ENCODE measurements at places on chromosomes 16 and 17.

DNA sequence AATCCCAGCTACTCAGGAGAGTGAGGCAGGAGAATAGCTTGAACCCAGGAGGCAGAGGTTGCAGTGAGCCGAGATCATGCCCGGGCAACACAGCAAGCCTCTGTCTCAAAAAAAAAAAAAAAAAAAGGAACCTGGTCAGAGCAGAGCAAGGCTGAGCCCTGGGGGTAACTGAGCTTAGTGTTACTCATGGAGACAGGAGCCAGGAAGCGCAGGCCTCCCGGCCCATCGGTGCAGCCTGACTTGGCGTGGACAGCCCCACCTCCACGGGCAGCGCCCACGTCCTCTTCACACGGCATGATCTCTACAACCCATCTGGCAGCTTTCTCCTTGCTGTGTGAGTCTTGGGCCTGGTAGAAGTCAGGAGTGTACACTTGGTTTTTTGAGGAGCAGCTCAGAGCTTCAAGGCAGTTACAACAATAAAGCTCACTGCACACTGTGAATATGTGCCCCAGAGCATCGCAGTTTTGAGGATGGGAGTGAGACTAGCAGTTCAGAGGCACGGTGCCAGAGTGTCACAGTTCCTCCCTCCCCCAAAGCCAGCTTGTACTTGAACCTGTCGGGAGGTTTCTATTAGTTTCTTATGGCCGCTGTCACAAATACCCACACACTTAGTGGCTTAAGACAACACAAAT is 129.9 kb downstream of the RAP1GAP2 start:
- no peak for DNase-seq

- no peak for DNase-seq
These were observed 52.5 kb downstream of the RTN4RL1 start for GRCh38 chr17:1972487-1973160.

DNA sequence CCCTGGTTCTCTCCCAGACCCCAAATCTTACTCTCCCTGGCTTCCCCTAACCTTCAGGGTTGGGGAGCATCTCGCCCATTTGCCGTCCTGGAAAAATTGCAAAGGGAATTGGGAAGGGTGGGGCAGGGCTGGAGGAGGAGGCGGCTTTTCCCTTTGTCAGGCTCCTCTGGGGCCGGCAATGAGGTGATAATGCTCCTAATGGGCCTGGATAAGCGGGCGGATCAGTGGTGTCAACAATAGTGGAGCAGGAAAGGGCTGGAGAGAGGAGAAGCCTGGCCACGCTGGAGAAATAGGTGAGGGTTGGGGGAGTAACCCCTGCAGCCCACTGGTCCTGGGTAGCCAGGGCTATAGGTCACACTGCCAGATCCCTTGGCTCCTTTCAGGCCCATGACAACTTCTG is 12.3 kb downstream of the SCN4A start:
- no peak for DNase-seq

DNA sequence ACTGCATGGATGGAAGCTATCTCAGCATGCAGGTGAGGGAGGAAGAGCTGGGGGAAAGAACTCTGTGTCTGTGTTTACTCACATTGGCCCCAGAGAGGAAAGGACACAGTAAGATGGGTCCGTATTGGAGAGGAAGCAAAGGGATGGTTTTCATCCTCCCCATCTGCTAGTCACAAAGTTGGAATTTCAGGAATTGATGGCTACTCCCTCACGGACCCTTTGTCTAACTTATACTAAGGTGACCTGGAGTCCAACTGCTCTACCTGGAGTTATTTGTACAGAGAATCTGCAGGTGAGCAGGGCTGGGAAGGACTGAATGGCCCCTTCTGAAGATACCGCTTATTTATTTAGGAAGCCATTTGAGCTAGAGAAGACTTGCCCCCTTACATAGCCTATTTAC is 55.1 kb downstream of the WNT3 start:
- DNase-seq, result no peak

- DNase-seq, result no peak
These were observed 1.5 kb downstream of the LIMD2 start for GRCh38 chr17:63698381-63698885.

GRCh38 chr16:63806794-63807506 is 1314.9 kb downstream of the CDH11 start:
- DNase-seq, result peak; percentile 0

DNA sequence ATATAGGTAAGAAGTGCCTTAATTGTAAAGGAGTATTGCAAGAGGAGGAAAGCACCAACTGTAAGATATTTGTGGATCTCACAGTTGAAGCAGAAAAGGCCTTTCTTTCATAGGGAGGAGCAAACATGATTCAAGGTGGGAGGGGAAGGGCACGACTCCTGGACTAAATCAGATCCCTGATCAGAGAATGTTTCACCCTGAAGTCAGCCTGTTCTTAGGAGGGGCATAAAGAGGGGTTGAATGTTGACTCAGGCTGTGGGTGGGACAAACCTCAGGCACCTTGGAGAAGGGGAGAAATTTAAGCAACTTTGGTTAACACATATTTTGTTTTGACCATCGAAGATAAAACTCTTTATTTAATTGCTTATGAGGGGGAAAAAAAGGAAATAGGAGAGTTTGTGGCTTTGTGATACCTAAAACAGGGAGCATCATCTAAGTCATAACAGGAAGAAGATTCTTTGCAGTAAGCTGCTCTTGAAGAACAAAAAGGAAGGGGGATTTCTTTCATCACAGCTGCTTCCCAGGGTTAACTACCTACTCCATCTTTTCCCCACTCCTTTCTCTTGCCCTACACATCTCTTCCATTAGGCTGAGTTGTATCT is 158.6 kb upstream of the ZNF267 start:
- DNase-seq, result no peak

- no peak for DNase-seq
These were observed 12.3 kb upstream of the CDH1 start for GRCh38 chr16:68724797-68725196.

- DNase-seq, result no peak
These were observed 296.2 kb upstream of the CDH5 start for GRCh38 chr16:66070140-66070917.

DNA sequence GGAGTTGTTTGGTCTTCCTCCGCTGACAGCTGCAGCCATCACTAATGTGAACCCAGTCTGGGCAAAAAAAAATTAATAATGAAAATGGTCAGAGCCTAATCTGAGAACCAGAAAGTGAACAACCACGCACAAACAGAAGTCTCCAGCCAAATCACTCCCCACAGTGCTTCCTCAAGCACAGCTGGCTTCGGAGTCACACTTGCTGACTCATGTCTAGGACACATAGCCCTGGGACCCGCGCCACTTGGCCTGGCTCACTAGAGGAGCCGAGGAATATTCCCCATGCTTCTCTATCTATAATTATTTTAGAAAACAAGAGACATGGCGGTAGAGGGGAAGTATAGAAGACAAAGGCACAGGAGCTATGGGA is 109.1 kb downstream of the ZFHX3 start:
- DNase-seq, result no peak

- no peak for DNase-seq
These were observed 528.1 kb upstream of the CDH8 start for GRCh38 chr16:62564291-62564690.

GRCh38 chr16:71826533-71827017 is 17.9 kb upstream of the AP1G1 start:
- DNase-seq, result no peak

- DNase-seq, result peak; percentile 80
These were observed 697 bp downstream of the CTF1 start for GRCh38 chr16:30896889-30897733.

- DNase-seq, result no peak
These were observed 89.7 kb downstream of the MAF start for GRCh38 chr16:79510879-79511278.

- DNase-seq, result no peak
These were observed 4.1 kb downstream of the SRSF1 start for GRCh38 chr17:58002973-58003372.

DNA sequence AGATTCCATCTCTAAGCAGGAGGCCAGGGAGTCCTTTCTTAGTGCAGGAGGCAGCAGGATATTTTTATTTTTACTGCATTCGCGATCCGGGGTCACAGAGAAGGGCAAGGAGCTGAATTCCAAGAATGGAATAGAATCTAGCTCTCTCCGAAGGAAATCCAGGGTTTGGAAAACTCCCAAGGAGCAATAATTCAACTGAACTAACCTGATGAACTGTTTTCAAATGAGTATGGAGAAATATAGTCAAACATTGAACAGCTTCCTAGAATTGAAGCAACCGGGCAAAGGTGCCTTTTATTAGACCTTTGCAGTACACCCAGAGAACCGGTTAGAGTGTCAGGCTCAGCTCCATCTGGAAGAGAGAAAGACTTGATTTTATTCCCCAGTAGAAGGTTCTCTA is 120.7 kb upstream of the MAF start:
- DNase-seq, result no peak

DNA sequence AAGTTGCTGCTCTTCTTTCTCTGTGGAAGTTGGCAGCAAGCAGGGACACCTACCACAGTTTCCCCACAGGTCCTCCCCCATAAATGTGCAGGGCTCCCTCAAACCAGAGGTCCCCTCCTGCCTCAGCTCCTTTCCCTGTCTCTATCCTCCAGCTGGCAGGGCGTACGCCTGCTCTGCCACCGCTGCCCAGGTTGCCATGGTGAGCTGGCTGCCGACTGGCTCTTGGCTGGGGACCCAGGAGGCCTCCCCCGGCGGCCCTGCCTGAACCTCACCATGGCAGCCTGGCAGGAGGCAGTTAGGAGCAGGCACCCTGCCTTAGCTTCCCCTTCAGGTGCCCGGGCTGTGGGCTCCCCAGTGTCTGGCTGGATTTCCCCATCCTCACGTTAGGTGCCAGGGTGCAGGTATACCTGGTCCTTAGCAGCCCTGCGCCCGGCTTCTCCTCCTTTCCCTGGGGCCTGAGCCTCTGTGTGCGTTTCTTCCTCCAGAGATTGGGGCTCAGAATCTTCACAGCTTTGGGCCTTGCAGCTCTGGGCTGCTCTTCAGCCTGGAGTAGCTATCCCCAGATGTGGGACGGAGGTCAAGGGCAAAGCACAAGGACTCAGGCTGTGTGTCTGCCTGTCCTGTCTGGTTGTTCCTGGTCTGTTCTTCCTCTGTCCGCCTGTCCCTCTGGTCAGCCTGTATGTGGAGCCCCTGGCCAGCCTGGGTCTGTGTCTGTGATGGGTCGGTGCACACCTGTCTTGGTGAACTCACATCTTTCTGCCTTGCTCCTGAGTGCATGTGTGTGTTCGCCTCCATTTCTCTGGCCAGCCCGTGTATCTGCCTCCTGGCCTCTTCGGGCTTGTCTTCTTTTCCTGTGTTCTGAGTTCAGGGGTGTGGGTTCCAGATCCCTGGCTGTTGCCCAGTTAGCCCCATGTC is 15.7 kb downstream of the GJD3 start:
- no peak for DNase-seq

DNA sequence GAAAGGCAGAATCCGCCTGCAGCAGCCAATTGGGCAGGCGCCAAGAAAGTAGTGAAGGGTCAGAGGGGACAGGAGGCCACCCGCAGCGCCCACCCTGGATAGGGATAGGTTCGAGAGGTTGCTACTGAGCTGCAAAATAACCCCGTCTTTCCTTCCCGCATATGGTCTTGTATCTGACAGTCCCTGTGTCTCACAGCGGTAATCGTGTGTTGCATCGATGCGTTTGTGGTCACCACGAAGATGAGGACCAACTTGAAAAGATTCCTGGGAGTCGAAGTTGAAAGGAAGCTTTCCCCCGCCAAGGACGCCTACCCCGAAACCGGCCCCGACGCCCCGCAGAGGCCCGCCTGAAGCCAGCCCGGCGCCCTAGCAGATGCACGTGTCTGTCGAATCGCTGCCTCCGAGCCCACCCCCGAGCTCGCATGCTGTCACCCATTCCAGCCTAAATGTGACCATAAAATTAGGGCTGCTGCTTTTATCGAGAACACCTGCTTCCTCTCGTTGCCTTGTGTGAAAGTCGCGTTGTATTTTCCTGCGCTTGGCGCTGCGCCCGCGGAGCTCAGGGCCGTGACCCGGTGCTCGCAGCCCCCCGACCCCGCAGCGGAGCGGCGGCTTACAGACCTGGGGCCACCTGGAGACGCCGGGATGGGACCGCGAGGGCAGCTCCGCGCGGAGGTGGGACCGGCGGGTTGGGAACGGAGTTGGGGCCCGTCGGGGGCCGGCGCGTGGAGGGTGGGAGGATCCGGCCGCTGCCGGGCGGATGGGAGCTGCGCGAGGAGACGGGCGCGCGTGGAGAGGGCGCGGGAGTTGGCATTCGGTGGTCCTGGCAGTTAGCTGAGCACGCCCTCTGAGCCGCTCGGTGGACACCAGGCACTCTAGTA is at the start of gene CMTM2:
CMTM2 (plus strand) TSS at position 813 of the 881 bp plus-strand sequence. CDS start 145 bp downstream, outside the sequence.
- DNase-seq, result no peak

DNA sequence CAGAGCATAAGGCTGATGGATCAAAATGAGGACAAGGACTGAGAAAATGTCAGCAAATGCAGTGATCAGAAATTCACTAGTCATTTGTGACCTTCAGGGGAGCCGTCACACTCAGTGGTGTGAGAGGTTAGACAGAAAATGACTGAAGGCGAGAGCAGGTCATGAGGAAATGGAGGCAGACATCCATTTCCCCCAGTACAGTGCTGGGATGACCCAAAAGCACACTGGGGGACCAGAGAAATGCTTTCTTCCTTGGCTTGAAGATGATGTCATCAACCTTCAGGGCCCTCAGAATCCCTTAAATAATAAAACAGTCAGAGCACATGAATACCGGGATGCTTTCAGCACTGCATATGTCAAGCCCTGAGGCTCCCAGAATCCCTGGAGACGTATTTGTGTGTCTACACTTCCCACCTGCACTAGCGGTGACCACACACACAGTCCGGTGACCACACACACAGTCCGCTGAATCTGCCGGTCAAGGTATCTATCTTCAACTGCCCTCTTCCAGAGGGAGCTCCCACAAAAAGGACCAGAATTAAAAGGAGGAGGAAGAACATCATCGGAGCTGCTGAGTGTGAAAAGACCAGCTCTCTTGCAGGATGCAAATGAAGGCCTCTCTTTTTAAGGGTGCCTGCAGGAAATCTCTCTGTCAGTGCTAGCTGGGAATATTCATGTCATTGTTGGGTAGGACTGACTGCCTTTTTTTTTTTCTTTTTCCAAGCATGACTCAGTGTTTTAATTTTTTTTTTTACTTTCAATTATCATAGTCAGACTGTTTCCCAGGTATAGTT is 8.2 kb downstream of the UBE2O start:
- no peak for DNase-seq

DNA sequence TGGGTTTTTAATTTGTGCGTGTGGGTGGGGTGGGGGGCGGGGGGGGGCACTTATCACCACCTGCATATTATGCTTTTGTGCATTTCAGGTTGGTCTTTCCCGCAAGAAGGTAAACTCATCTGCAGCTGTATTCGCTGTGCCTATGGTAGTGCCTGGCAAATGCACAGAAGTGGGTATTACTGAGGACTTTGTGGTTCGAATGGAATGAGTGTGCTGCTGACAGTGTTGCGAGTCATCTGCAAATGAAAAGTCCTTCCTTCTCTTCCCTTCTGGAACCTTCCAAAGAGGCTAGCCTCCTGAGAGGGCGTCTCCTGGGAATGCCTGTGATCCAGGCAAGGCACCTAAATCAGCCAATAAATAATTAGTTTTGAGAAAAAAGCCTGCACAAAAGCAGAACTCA is 532.9 kb downstream of the MAF start:
- no peak for DNase-seq

DNA sequence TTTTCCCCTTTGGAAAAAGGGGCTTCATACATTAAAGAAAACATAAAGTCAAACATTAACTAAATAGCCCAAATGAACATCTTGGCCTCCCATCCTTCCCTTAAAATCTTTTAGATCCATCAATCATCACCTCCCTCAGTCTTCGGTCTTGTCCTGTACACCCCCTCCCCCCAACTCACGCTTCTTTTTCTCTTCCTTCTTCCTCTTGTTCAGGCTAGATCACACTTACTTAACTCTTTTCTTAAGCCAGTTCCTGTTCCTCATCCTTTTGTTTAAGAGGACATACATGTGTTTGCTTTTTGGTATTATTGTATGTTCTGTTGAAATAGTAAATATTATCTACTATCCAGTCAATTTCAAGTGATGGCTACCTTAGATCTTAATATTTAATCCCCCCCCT is 5.5 kb downstream of the MFSD6L start:
- no peak for DNase-seq

Data from fibroblast of skin of left quadriceps (primary cell).